ENCODE measurements at places on chromosomes 3 and 15. TPM values are rescaled to one million over a fixed set of nuclear protein-coding genes. Genes with fewer than 3 reads are reported as not detected.

Gene TOMM70
- total RNA-seq, result 46.1 TPM

Gene THSD4
- 1.4 TPM for total RNA-seq

Gene SPINK8
- not detected for total RNA-seq

Gene CCDC39
- total RNA-seq, result not detected

Gene CCR4
- total RNA-seq, result not detected

Gene FRMD4B
- 18.5 TPM for total RNA-seq

Gene FSTL1
- 180 TPM for total RNA-seq

Gene AP3B2
- total RNA-seq, result 17.4 TPM

Gene ARF4
- total RNA-seq, result 113 TPM

Gene BUB1B
- total RNA-seq, result 96.6 TPM

- no peaks in the 10 kb centered on the region for H3K36me3 ChIP-seq
- H3K27me3 ChIP-seq, result no peaks in the 10 kb centered on the region
- peak overlapping the region; percentile 93 for H3K4me3 ChIP-seq
- no peak for DNase-seq
- peak overlapping the region; percentile 27 for H3K27ac ChIP-seq
Measured at GRCh38 chr3:48241796-48242455, 1.0 kb downstream of the ZNF589 start.

DNA sequence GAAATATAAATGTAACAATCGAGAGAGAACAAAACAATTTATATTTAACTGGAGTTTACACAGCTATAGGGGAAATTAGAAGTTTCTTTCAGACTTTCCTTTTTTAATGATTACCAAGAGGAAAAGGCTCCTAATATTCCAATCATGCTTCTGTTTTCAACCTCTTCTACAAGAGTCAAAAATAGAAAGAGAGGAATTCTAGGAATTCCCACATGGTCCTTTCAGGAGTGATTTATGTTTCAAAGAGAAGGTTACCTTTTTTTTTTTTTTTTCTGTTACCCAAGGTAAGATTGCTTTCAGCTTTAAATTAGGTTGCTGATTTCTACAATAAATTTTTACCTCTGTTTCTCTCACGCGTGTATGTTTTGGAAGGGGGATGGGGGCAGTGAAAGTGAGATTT is 355.3 kb upstream of the DCBLD2 start:
- H3K36me3 ChIP-seq, result no peaks in the 10 kb centered on the region
- no peak overlapping the region for H3K4me3 ChIP-seq
- no peak for DNase-seq
- H3K27ac ChIP-seq, result no peak overlapping the region

DNA sequence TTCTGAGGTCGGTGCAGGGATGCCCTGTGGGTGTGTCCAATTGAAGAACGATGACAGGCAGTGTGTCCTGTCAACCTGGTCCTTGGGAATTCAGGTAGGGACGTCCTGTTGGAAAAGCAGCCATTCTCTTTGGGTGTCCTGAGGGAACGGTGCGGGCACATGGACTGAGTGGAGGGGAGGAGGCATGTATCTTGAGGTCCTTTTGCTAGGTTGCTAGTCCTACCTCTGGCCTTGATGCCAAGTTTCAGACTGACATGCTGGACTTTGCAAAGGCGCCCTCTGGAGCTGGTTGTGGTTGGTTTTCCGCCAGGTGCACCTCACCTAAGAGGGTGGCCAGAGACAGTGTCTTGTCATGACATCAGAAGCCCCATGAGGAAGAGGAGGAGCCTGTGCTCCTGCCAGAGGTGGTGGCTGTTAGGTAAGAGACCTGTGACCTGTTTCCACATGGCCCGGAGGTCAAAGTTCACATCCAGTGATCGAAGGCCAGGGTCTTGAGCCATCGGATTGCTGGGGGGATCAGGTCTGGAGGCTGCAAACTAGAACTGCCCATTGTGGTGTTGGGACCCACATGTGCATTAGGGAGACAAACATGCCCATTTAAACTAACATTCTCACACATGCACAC is 106.3 kb downstream of the SNRPN start:
- H3K4me1 ChIP-seq, result no peaks in the 10 kb centered on the region
- peaks cover 4% of the 10 kb centered on the region for H3K27me3 ChIP-seq
- no peak for DNase-seq

DNA sequence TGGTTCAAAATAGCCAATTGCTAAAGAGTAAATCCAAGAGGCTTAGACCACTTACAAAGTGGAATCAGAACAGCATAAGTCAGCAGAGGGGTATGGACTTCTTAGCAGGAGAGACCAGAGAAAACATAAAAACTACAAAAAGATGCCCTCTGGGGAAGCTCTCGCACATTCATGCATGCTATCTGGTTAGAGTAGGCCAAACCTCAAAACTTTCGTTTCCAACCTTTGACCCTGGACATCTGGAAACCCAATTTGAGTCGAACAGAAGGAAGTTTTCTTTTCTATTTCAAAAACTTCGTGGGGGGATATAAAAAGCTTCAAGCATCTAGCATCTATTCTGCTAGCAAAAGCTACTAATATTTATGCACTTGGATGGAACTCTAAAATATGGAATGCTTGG is 523.9 kb upstream of the AGTR1 start:
- H3K4me1 ChIP-seq, result peaks cover 19% of the 10 kb centered on the region
- no peaks in the 10 kb centered on the region for H3K27me3 ChIP-seq
- no peaks in the 10 kb centered on the region for H3K36me3 ChIP-seq

- no peaks in the 10 kb centered on the region for H3K27me3 ChIP-seq
- no peak for DNase-seq
- H3K27ac ChIP-seq, result no peak overlapping the region
- H3K4me1 ChIP-seq, result peaks cover 5% of the 10 kb centered on the region
- peaks cover 5% of the 10 kb centered on the region for H3K36me3 ChIP-seq
Measured at GRCh38 chr3:114356066-114356465, 62.2 kb downstream of the TIGIT start.

- no peak overlapping the region for H3K4me3 ChIP-seq
- peaks cover 24% of the 10 kb centered on the region for H3K4me1 ChIP-seq
- no peak overlapping the region for H3K27ac ChIP-seq
- H3K27me3 ChIP-seq, result no peaks in the 10 kb centered on the region
- DNase-seq, result no peak
Measured at GRCh38 chr3:117788061-117788460, 1078.5 kb downstream of the TUSC7 start.

DNA sequence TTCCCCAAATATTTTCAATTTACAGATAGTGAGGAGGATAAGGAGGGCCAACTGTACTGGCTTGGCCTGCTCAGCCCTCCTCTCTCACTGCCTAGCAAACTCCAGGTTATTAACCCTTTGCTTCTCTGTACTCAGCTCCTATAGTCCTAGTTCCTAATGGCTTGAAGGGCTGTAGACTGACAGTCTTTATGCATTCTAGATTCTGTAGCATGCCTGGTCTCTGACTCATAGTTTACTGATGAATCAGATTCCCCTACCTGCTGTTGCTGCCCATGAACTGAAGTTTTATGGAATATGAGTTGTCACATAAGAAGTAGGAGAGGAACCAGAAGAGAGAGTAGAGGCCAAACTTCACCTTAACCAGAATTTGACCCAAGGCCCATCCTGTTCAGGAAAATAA is 27.1 kb upstream of the MAP3K13 start:
- no peaks in the 10 kb centered on the region for H3K27me3 ChIP-seq
- no peak overlapping the region for H3K27ac ChIP-seq
- H3K4me1 ChIP-seq, result no peaks in the 10 kb centered on the region
- DNase-seq, result no peak
- H3K4me3 ChIP-seq, result no peak overlapping the region

DNA sequence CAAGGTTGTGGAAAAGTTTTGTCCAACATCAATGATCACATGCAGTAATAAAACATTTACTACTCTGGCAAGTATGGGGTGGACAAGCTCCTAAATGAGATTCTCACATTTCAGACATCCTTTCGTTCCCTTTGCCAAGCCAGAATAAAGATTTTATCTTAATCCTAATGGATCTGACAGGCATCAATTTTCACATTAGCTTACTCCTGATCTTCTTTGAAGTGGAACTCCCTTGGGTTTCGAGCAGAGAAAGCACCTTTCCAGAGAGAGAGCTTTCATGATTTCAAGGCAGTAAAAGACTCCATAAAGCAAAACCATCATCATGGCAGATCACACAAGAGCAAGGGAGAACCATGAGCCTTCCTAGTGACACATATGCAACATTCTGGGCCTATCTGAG is 27.3 kb upstream of the EID1 start:
- H3K4me3 ChIP-seq, result no peak overlapping the region
- H3K27me3 ChIP-seq, result no peaks in the 10 kb centered on the region
- no peak for DNase-seq
- H3K4me1 ChIP-seq, result no peaks in the 10 kb centered on the region
- H3K36me3 ChIP-seq, result peaks cover 16% of the 10 kb centered on the region

DNA sequence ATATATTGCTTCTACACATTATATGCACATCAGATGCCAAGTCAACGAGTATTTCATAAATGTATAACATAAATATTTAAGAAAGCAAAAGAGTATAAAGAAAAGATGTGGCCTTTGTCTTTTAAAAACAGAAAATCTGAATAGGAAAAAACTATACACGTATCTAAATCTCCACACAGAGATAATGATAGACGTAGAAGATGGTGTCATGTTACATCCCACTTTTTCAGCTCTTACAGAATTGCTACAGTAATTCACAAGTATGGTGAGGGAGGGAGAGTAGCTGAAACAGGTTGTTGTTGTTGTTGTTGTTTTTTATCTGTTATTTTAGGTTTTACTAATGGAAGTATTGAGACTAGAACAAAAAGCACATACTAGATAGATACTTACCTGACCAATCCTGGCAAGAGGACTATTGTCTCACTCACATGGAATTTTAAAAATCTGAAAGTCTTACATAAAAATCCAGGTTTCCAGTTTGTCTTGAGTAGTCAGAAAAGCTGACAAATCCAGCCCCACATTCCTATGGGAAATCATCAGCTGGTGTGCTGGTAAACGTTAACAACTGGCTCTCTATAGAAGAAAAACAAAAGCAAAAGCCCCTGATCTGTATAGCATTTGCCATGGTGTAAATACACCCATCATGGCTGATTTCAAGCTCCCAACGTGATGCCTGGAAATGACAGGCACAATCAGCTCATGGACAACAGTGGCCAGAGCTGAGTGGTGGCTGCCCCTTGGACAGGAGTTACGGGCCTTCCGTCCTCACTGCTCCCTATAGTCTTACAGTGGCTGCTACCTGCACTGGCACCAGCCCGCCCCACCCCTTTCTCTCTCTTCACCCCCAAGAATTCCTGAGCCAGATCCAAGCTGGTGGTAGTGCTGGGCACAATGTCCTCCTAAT is 47.4 kb upstream of the VGLL4 start:
- H3K27ac ChIP-seq, result no peak overlapping the region
- no peaks in the 10 kb centered on the region for H3K27me3 ChIP-seq
- H3K4me3 ChIP-seq, result no peak overlapping the region
- no peaks in the 10 kb centered on the region for H3K4me1 ChIP-seq
- no peak for DNase-seq

GRCh38 chr15:32674681-32675080 is 33.2 kb downstream of the SCG5 start:
- no peak overlapping the region for H3K27ac ChIP-seq
- no peaks in the 10 kb centered on the region for H3K27me3 ChIP-seq
- DNase-seq, result no peak
- H3K4me3 ChIP-seq, result no peak overlapping the region

GRCh38 chr3:135109681-135110080 is 314.6 kb downstream of the EPHB1 start:
- DNase-seq, result no peak
- no peak overlapping the region for H3K27ac ChIP-seq
- no peaks in the 10 kb centered on the region for H3K4me1 ChIP-seq
- H3K27me3 ChIP-seq, result no peaks in the 10 kb centered on the region

DNA sequence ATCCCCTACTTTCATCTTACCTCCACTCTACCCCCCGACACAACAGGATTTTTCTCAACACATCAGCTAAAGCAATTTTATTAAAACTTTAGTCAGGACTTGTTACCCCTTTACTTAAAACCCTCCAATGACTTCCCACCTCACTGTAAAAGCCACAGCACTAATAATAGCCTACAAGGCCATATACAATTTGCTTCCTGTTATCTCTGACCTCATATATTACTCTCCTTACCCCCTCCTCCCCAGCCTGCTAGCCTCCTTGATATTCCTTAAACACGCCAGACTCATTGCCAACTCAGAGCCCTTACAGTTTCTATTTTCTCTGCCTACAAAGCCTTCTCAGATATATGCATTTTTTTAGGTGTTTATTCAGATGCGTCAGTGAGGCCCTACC is 54.4 kb downstream of the DCUN1D1 start:
- H3K4me1 ChIP-seq, result no peaks in the 10 kb centered on the region
- no peak for DNase-seq
- no peak overlapping the region for H3K4me3 ChIP-seq
- peaks cover 20% of the 10 kb centered on the region for H3K36me3 ChIP-seq
- H3K27ac ChIP-seq, result no peak overlapping the region
- no peaks in the 10 kb centered on the region for H3K27me3 ChIP-seq

- H3K36me3 ChIP-seq, result no peaks in the 10 kb centered on the region
- no peaks in the 10 kb centered on the region for H3K4me1 ChIP-seq
- DNase-seq, result no peak
- no peak overlapping the region for H3K27ac ChIP-seq
- H3K4me3 ChIP-seq, result no peak overlapping the region
Measured at GRCh38 chr3:193297421-193297820, 56.4 kb downstream of the PLAAT1 start.

DNA sequence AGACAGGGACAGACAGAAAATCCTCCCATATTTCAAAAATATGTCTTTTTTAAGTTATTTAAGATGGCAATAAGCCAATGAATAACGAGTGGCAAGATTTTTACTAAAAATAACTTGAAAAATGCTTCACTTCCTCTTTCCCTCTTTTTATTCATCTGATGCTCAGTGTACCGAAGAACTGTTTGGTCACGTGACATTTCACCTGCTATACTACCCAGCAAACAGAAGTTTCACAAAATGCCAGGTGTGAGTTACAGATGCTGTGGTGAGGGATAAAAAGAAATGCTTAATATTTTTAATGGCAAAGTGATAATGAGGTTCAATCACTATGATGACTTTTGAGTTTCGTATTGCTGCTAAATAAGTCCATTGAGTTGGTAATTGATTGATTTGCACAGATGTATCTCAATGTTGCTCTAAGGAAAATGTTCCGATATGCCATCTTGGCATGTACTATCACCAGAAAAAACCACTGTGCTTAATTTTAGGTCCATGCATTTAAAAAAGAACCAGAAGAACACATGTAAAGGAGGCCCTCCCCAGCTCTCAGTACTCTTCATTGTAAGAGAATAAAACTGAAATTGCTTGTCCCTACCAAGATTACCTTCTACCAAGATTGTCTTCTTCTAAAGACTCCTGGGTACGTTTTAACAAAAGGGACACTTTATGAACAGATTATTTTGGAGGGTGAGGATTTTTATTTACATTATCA is 26.0 kb upstream of the SEC62 start:
- no peak overlapping the region for H3K27ac ChIP-seq
- no peaks in the 10 kb centered on the region for H3K4me1 ChIP-seq
- peaks cover 8% of the 10 kb centered on the region for H3K27me3 ChIP-seq
- H3K36me3 ChIP-seq, result no peaks in the 10 kb centered on the region
- DNase-seq, result no peak
- no peak overlapping the region for H3K4me3 ChIP-seq
